Activated T-helper 1 cell treated with anti-CD3 and anti-CD28 coated beads, Interleukin-12 subunit alpha, Interleukin-12 subunit beta, Interleukin-2, Interleukin-4 antibody, amounts not matched to agents 30 ng/mL and 10 ng/mL and 1 ng/mL, durations not matched to agents 14 hours and 24 hours and 36 hours (primary cell): ENCODE measurements at places on chromosomes 3 and 15. TPM values are rescaled to one million over a fixed set of nuclear protein-coding genes. Genes with fewer than 3 reads are reported as not detected.

DNA sequence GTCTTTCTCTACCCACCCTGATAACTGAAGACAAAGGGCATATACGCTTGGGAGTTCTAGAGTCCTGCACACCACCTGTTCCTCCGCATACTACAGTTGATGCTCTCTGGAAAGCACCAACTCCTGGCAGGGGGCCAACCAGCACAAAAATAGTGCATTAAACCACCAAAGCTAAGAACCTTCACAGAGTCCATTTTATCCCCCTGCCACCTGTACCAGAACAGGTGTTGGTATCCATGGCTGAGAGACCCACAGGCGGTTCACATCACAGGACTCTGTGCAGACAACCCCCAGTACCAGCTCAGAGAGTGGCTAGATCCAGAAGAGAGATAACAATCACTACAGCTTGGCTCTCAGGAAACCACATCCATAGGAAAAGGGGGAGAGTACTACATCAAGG lies 114.4 kb upstream of the POU1F1 start:
- no peak for DNase-seq
- no peak overlapping the region for H3K27ac ChIP-seq
- no peaks in the 10 kb centered on the region for H3K4me1 ChIP-seq
- H3K36me3 ChIP-seq, result no peaks in the 10 kb centered on the region
- H3K27me3 ChIP-seq, result no peaks in the 10 kb centered on the region

Gene CPNE9
- 0.93 TPM in 1 of 2 replicates, not detected in the other for total RNA-seq

Gene RTP1
- not detected in 2 replicates for total RNA-seq

- DNase-seq, result no peak
- H3K36me3 ChIP-seq, result no peaks in the 10 kb centered on the region
- no peak overlapping the region for H3K4me3 ChIP-seq
- H3K4me1 ChIP-seq, result peaks cover 9% of the 10 kb centered on the region
- no peak overlapping the region for H3K27ac ChIP-seq
- H3K27me3 ChIP-seq, result no peaks in the 10 kb centered on the region
Measured at GRCh38 chr3:177878192-177878591, 658.0 kb upstream of the KCNMB2 start.

Gene CILP
- total RNA-seq, result not detected in 2 replicates

Gene HHLA2
- 1.2 and 1.3 TPM in 2 replicates for total RNA-seq

- peaks cover 12% of the 10 kb centered on the region for H3K4me1 ChIP-seq
- H3K27ac ChIP-seq, result no peak overlapping the region
- peaks cover 5% of the 10 kb centered on the region for H3K27me3 ChIP-seq
Measured at GRCh38 chr3:61894988-61895935, 333.9 kb downstream of the PTPRG start.
